ENCODE measurements at places on chromosomes 2 and 18.

- no peak for DNase-seq
Observed at GRCh38 chr2:144452989-144453336, 67.0 kb downstream of the ZEB2 start.

DNA sequence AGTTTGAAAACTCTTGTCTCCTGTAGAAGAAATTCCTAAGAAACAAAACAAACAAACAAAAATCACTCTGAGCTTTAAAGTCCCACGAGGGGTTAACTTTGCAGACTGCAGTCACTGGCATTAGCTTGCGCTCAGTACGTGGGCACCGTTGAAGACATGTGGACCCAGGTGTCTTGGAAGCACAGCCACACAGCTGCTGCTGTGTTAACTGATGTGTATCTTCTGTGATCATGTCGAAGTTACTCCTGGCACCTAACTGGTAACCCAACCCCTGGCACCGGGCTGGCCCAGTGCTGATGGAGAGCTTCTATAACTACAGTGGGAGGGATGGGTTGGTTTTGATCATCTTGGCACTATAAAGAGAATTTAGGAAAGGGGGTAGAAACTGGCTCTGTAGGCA is 51.6 kb upstream of the FHL2 start:
- DNase-seq: no peak

- no peak for DNase-seq
Observed at GRCh38 chr2:97676620-97677019, 7.1 kb downstream of the C2orf92 start.

GRCh38 chr18:61855449-61856378 is 37.1 kb downstream of the RNF152 start:
- no peak for DNase-seq

DNA sequence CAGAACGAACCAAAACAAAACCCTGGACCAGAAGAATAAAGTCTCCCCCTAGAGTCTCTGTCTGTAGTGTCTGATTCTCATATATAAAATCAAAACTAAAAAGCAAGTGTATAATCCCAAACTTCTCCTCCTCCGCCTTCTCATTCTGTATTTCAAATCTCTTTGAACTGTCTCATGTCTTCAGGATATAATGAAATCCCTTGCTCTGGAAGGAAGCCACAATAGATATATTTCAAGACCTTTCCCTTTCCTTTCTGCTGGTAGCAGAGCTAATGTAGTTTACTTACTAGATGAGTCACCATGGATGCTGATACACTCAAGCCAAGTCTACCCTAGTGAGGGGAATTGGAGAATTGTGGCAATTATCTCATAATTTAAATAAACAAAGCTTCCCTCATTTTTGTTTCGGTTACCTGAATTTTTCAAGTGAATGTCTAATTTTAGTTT is 33.5 kb upstream of the CCDC93 start:
- DNase-seq: no peak

GRCh38 chr2:129203331-129203730 is 776.1 kb upstream of the RAB6C start:
- no peak for DNase-seq

Measured in NCI-H2171 (cell line).